NCI-H460 (cell line): ENCODE measurements at places on chromosomes 3 and 15. TPM values are rescaled to one million over a fixed set of nuclear protein-coding genes. Genes with fewer than 3 reads are reported as not detected.

Gene GOLGA8M
- total RNA-seq, result not detected in 2 replicates

Gene CTXN2
- not detected in 2 replicates for total RNA-seq

Gene DZIP1L
- 2.5 and 4.7 TPM in 2 replicates for total RNA-seq

Gene STRIT1
- not detected in 2 replicates for total RNA-seq

DNA sequence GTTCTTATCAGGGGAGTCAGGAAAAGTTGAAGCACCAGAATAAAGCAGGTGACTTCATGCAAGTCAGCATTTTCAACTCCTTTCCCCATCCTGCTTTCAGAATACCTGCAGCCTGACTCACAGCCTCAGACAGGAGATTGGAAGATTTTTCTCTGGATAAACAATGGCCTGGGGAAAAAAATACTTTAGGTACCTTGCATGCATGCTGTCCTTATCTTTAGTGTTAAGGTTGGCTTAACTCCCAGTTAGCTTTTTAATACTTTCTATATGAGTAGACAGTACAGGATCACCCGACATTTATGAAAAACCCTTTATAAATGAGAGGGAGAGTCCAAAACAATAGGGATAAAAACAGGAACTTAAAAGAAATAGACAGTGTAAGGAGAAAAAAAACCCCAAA lies 53.6 kb downstream of the PAK2 start:
- DNase-seq, result no peak

- no peak for DNase-seq
Observed at GRCh38 chr15:80780416-80781221, 1.4 kb downstream of the CEMIP start.

GRCh38 chr3:120093911-120094775 lies at the start of gene GSK3B:
GSK3B (minus strand) TSS chr3:120094447; CDS start chr3:120093434, 1,013 bp downstream.
- DNase-seq, result peak; percentile 60
